ENCODE measurements at places on chromosomes 4 and X.

GRCh38 chr4:2907706-2908293, 55.4 kb downstream of the NOP14 start:
- DNase-seq: no peak

DNA sequence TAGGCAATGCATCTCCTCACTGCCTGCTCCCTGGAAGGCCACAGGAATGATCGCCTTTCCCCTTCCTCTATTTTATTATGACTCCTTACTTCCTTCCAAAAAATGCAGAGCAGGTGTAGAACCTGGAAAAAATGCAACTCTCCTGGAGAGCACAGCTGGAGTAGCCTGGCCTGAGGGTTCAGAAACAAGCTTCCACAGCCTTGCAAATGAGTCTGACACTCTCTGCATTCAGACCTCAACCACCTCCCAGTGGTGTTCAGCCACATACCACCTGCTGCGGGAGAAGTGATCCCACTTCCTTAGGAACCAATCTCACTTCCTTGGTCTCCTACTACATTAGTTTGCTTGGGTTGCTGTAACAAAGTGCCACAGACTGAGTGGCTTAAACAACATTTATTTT, 368.1 kb upstream of the NOCT start:
- DNase-seq: no peak

- DNase-seq: no peak
These were observed 380.5 kb upstream of the IGFBP7 start for GRCh38 chr4:57490520-57491255.

DNA sequence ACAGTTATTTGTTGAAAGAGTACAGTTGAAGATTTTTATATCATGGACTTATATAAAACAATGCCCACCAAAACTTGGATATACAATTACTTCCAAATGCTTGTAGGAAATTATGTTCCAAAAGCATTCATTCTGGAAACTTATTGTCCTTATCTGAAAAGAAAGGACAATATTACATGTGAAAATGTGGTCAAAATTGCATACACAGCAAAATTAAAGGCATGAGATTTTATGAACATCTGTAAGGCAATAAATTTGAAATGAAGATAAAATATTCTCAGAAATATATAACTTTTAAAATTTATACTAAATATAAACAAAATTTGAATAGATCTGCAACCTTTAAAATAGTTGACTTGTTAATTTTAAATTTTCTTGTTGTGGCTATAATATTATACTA, 1173.8 kb downstream of the NLGN4X start:
- DNase-seq: no peak

DNA sequence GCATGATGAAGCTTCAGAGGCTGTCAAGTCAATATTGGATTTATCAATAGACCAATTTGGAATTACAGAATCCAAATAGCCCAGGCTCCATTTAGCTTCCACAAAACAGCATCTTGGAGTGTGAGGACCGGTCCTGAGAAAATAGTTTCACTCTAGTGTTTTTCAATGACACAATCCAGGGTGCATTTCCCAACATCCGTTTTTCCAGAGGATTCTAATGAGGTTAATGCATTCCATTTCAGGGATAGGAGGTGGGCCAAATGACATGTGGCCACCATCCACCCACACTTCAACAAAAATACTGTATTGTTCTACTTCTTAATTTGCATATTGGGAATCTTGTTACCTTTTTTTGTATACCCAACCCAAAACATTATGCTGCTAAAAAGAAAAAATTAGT, 229.8 kb upstream of the LDB2 start:
- DNase-seq: no peak

GRCh38 chrX:13053171-13053570, 8.8 kb upstream of the FAM9C start:
- DNase-seq: no peak

DNA sequence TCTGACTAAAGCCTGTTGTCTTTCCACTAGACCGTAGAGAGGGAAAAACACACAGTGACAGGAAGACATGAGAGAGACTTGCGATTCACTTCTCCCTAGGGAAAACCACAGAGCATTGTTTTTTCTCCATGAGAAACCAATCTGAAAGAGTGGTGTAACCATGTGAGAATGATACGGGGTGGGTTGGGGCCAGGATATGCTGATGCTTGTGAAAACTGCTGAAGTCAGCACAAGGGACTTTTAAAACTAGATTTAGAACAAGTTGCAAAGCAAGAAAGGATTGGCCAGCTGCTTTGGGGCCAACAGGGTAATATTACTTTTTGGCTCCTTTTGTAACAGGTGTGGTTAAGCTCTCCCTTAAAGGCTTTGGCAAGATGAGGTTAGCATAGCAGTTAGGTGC, 66.1 kb downstream of the NHSL2 start:
- DNase-seq: no peak

Data from T-cell (primary cell).